ENCODE measurements at places on chromosomes 12 and 14. TPM values are rescaled to one million over a fixed set of nuclear protein-coding genes. Genes with fewer than 3 reads are reported as not detected.

GRCh38 chr12:85017133-85017532 lies 18.9 kb downstream of the TSPAN19 start:
- no peak for DNase-seq

DNA sequence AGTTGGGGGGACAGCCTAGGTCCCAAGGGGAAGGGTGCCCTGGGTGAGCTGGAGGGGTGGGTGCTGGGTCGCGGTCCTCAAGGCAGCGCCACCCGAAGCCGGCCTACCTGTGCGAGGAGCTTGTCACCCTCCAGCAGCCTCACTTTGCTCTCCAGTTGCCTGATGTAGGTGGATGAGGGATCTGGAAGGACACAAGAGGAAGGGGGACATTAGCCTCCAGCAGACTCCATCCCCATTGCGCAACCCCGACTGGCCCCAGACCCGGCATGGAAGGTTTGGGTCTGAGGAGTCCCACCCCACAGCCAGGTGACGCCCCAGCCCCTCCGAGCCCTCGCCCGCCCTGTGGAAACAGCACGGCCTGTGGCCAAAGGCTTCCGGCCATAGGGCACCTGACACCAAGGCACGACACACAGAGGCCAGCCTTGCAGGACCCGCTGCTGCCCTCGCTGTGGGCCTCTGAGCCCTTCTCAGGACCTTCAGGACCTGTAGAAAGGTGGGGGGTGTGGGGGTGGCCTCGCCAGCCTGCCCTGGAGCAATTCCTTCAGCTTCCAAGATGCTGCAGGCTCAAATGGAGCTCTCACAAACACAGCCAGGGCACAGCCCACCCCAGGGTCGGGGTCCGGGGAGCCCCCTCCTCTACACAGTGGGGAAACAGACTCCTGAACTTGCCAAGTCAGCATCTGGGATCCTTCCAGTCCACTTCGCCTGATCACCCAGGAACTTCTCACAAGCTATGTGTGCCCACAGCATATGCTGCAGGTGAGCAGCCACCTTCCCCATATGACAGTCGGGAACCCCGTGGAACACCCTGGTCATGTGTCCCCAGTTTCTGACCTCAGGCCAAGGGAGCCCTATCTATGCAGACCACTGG lies 54.9 kb downstream of the CCNK start:
- DNase-seq, result no peak

Gene TTC6
- total RNA-seq, result under 0.01 TPM

Gene PARP11
- 9.4 TPM for total RNA-seq

DNA sequence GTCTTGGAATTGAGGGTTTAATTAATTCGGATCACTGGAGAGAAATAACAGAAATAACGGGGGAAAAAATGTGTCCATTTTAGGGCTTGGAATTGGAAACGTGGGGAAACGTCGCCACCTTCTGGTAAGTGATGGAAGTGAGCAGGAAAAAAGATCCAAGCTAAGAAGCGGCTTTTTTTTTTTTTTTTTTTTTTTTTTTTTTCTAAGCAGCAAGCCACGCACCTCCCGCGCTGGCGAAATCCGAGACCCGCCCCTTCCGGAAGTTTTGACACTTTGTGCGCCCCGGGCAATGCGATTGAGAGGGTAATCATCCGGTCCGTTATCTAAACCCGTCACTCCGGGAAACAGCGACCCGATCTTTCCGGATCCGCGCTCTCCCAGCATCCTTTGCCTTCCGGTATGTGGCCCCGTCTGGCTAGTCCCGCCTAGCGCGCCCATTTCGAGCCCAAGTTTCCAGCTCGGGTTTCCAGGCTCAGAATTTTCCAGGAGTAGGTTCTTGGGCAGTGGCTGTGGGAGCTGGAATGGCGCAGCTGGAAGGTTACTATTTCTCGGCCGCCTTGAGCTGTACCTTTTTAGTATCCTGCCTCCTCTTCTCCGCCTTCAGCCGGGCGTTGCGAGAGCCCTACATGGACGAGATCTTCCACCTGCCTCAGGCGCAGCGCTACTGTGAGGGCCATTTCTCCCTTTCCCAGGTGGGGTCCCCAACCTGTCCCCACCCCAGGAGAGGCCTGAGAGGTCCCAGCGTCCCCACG lies at the start of gene ALG10:
ALG10 (plus strand) TSS at position 418 of the 752 bp plus-strand sequence; CDS start at position 522, 104 bp downstream.
- peak; percentile 76 for DNase-seq

- no peak for DNase-seq
These were observed 118.7 kb upstream of the MDM1 start for GRCh38 chr12:68450947-68451260.

DNA sequence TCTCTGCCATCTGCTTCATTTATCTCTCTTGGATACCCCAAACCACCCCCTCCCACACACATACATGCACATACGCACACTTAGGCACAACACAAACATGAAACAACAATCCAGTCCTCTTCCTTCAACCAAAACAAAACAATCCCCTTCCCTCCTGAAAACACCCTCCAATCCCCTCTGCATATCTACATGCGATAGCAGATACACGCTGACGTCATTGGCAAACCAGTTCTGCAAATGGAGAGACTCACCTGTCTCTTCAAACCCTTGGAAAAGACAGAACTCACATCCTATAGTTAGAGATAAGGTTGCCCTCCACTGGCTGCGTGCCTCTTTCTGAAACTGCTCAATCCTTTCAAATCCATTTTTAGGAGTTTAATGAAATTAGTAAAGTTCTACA lies 37.2 kb upstream of the RMST start:
- DNase-seq, result no peak

Gene ZDHHC22
- not detected for total RNA-seq

DNA sequence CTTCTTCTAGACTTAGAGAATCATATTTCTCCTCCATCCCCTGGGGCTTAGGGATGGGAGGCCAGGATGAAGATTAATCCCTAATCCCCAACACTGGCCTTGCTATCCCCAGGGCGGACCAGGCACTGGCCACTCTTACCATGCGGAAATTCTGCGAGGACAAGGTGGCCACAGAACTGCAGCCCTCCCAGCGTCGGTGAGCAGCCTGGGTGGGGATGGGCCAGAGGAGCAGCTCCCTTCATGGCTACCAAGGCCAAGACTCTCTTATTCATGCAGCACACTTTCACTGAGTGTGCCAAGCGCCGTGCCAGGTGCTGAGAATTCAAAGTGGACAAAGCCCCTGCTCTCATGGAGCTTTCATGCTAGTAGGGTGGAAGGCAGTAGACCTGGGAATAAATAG lies 7.0 kb downstream of the TNS2 start:
- no peak for DNase-seq

DNA sequence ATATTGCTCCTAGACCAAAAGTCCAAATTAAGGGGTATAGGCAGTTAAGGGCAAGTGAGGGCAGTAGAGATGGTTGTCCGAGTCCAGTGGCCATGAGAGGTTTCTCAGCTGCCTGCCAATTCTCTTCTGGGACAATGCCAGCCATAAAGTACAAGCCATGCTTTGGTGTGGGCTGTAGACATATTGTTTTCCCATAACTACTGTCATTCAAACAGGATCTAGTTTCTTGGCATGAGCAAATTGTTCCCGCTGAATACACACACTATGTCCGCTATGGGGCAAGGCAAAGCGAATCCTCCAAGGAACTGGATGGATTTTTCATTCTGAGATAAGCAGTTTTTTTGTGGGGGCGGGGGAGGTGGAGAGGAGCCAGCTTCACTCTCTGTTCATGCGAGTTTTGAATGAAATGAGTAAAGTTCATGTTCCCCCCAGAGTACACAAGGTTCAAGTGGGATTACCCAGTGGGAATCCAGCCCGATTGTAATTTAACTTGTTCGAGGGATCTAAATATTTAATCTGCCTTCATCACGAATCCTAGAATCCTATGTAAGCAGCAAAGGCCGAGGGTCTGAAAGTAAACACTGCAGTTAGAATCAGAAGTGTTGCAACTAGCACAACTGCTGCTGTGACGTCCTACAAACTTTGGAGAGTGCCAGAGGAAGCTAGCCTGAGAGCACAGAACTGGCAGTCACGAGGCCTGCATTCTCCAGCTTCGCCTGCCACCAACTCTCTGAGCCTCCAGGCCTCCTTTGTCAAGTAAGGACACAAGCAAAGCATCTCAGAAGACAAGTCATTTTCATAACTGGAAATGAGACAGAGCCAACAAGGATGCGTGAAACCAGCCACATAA lies 137.0 kb downstream of the CRADD start:
- DNase-seq, result peak; percentile 88

Gene DPPA3
- total RNA-seq, result not detected

Gene FAM186B
- 0.72 TPM for total RNA-seq

DNA sequence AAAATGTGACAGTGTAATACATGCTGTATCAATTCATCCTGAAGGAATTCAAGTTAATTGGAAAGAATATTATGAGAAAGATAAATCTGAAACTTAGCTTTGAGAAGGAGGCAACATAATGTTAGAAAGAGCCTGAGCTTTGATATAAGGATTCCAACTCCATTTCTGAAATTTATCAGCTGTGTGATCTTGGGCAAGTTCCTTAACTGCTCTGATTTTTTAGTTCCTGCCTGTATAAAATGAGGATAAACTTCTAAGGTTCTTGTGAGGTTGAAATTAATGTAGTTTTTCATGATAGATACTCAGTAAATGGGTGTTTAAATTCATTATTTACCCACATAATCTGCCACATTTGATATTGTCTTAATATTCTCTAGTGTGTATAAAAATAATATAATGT lies 14.6 kb upstream of the ATP2B1 start:
- no peak for DNase-seq

DNA sequence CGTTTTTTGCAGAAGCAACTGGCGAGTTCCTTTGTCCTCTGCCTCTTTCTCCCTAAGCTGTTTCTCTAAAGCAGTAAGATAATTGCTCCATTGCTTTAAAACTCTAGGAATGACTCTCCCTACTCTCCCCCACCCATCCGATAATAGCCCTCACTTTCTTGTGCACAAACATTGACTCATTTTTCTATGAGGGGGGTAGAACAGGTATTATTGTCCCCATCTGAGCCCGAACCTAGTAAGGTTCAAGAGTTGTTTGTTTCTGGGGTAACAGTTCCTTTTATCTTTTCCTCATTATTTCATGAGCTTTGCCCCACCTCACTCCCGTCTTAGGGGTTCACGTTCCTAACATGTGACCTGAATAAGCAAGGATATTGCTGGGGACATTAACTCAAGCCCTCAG lies 190.6 kb downstream of the EMP1 start:
- no peak for DNase-seq

GRCh38 chr12:4119157-4119761 lies 154.3 kb upstream of the CCND2 start:
- peak; percentile 18 for DNase-seq

- DNase-seq, result no peak
These were observed 19.5 kb downstream of the DMAC2L start for GRCh38 chr14:50331596-50331995.

- peak; percentile 54 for DNase-seq
These were observed 300.0 kb downstream of the AEBP2 start for GRCh38 chr12:19739195-19739776.

- no peak for DNase-seq
These were observed 9.5 kb upstream of the NR4A1 start for GRCh38 chr12:52041695-52042123.

- no peak for DNase-seq
These were observed 707.9 kb downstream of the AACS start for GRCh38 chr12:125773033-125773640.

DNA sequence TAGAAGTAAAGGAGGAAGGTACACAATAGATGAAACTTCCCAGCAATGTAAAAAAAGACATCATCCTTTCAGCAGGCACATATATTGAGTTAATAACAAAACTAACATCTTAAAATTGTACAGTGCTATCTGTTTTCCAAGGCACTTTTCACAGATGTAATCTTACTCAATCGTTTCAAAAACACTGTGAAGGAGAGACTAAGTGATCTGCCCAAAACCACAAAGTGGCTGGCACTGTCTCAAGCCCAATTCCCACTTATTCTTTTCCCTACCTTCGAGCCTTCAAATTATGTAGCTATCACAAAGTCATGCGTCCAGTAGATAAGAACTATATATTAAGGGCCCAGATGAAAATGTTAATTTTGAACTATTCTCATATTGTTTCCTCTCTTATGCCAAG lies 193.6 kb upstream of the RASSF8 start:
- DNase-seq, result no peak

Gene ATN1
- total RNA-seq, result 14.1 TPM

Gene TPH2
- under 0.01 TPM for total RNA-seq

- no peak for DNase-seq
These were observed 6.3 kb upstream of the MAP1LC3B2 start for GRCh38 chr12:116552773-116553373.

DNA sequence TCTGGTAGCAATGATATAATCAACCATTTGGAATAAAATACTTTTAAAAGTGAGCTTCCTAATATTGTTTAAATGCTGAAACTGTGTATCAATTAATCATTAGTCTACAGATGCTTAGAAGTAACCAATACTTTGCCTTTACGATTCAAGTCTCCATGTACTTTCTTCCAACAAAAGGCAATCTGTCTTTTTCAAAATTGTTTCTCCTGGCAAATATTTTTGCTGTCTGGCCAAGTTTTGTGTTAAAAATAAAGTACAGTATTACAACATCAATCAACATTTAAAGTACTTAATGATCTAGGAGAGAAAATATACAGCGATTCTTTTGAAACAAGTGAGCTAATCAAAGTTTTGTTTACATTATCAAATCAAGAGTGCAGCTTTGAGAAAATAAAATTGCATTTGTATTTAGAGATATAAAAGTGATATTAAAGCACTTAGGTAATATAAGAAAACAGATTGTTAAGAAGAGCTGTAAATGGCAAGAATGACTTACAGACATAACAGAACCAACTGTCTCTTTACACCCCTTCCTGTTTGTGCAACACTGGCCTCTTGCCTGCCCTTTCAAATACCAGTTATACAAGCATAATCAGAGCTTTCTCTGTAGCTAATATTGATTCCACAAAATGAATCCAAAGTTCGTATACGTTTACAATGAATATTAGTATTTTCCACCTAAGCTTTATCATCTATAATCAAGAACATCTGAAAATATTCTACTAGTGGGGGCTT lies 38.2 kb upstream of the FBLN5 start:
- DNase-seq, result no peak

GRCh38 chr14:77790566-77791224 lies 9.2 kb upstream of the ADCK1 start:
- no peak for DNase-seq

DNA sequence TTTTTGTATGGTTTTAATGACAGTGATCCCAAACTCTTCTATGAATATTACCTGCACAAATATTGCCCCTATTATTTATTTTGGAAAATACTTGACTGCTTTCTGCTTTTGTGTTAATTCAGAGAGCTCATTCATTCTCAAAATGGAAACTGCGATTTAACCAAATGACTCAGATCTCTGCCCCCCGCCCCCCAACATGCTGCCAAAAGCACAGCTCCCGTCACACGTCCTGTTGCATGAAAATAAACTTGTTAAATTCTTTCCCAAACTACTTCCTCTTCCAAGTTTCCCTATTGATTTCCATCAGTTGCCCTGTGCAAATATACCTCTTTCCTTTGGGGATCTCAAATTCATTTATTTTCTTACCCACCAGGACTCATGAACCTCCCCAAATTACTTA lies 18.0 kb upstream of the NRDE2 start:
- DNase-seq, result no peak

All from osteoblast (primary cell).